Large intestine (tissue), 12 donors: ENCODE measurements at places on chromosomes 2 and 18.

- DNase-seq = no peak
Measured at GRCh38 chr2:152584301-152584700, 133.0 kb downstream of the PRPF40A start.

DNA sequence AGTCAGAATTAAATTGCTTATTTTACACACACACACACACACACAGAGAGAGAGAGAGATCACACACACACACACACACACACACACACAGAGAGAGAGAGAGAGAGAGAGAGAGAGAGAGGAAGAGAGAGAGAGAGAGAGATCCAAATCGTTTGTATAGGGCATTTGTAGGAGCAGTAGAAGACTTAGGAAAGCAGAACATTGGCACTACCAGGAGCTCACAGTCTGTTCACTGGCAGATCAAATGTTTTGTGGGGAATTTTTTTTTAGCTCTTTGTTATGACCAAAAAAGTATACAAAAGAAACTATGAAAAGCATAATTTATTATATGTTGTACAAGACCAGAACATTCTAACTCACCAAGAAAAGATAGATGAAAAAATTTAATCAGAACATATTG is 81.8 kb downstream of the MBD5 start:
- no peak for DNase-seq

GRCh38 chr2:65666156-65666725 is 233.8 kb upstream of the SPRED2 start:
- no peak for DNase-seq

GRCh38 chr2:88667219-88667618 is 24.3 kb upstream of the RPIA start:
- DNase-seq = no peak

GRCh38 chr2:26196683-26197418 is 24.0 kb downstream of the GAREM2 start:
- DNase-seq = no peak

GRCh38 chr2:105176429-105176828 is 65.1 kb upstream of the GPR45 start:
- DNase-seq = no peak

GRCh38 chr2:120662746-120663145 is 72.9 kb upstream of the GLI2 start:
- DNase-seq = no peak

GRCh38 chr2:102251042-102251848 is 60.1 kb upstream of the IL1RL1 start:
- DNase-seq = peak; percentile 22

GRCh38 chr2:240250985-240251847 is 110.8 kb upstream of the OTOS start:
- DNase-seq = peak; percentile 91

- DNase-seq = no peak
Measured at GRCh38 chr18:76405681-76406356, 89.2 kb downstream of the ZNF516 start.

DNA sequence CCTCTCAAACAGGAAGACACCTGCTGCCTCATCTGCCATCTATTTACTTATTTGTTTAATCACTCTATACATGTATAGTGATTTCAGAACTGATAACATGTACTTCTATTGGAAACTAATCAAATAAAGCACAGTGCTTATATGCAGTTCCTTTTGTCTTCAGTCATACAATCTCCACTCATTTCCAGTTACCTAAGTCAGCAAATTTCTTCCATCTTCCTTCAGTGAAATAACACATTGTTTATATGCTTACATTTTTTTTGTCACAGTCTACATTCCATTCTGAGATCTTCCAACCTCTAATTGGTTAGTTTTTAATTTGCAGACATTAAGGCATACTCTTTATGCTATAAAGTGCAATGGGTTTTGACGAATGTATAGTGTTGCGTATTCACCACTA is 300.6 kb downstream of the NAPG start:
- no peak for DNase-seq

DNA sequence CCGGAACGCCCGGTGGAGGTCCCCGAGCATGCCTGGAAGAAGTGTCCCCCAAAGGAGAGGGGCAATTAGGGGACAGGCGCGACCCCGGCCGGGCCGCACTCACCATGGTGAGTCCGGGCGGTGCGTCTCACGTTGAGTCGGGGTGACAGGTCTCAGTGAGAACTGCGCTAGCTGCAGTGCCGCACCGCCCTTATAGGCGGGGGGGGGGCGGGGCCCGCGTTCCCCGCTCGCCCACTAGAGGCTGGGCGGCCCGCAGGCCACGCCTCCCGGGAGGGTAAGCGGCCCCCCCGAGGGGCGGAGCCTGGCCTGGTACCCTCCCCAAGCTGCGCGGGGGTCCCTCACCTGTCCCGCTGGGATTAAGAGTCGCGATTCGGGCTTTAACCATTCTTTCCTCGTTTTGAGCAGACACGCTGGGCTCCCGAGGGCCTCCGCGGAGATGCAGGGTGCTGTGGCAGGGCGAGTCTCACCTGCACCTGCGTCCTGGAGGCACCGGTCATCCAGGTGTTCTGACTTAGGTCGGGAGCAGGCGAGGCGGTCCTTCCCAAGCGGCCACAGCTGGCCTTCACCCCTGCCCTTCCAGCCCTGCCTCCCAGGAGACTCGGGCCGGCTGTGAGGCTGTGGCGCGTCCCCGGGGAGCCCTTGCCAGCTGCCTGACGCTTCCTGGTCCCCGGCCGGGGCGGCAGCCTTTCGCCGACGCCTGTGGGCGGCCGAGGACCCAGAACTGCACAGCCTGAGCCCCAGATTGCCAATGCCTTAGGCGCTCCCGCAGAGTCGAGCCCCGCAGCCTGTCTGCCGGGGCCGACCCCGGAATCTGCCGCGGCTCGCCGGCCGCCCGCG is at the start of gene TUBA4A:
Gene TUBA4A (minus strand): TSS at position 166 of the 837 bp plus-strand sequence. CDS start 60 bp downstream, at position 106.
- DNase-seq = peak; percentile 83

- peak; percentile 16 for DNase-seq
Measured at GRCh38 chr18:32049393-32050171, 31.0 kb downstream of the RNF125 start.

DNA sequence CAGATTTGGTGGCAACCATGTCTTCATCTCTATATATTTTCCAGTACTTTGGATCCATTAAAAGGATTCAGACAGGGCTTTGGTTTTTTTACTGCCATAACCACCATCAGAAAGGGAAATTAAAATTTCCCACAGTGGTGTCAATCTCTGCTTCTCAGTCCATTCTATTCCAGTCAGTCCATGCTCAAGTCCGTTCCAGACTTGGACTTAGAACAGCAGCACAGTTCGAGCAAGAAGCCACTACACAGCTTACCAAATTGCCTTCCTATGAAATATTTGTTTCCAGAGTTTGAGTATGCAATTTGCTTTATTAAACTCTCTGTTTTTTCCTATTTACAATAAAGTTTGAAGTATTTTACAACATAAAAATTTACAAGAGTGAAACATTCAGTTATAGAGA is 306.5 kb upstream of the GULP1 start:
- no peak for DNase-seq

- DNase-seq = no peak
Measured at GRCh38 chr18:24319757-24320156, 77.9 kb downstream of the OSBPL1A start.

- DNase-seq = no peak
Measured at GRCh38 chr18:24181806-24182205, 42.9 kb downstream of the CABYR start.

GRCh38 chr2:205357732-205358131 is 324.6 kb upstream of the NRP2 start:
- DNase-seq = no peak

DNA sequence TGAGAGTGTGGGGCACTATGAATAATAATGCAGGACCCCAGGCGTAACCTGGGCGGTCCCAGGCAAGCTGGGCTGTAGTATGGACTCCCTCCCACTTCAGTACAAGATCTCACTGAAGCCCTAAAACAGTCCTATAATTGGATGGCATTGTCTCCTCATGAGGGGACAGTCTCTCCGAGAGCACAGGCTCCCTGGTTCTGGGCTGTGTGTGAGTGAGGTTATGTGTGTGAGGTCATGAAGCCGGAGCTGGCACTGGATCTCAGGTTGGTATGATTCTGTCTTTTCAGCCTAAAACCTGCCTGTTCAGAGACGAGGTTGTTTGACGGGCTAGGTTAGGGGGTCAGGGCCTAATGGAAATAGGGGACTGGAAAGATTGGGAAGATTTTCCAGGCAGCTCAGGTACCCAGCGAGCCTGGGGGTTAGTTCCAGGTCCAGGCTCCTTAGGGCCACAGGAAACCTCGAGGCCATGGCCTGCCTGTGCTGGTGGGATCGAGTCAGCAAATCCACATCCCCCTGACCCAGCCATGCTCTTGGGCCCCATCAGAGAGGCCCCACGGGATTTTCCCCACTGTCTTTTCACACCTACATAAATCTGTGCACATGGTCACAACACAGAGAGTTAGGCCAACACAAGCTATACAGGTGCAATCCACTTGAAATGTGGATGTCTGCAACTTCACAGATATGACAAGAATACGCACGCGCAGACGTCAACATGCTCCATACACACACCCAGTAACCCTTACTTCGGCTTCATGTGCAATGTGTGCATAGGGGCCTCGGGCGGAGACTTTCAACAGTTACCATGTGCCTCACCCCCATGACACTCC is 94.8 kb downstream of the INHBB start:
- no peak for DNase-seq

GRCh38 chr2:181022652-181023051 is 42.2 kb downstream of the UBE2E3 start:
- DNase-seq = no peak

GRCh38 chr2:72755647-72756423 is 70.0 kb downstream of the EXOC6B start:
- no peak for DNase-seq

DNA sequence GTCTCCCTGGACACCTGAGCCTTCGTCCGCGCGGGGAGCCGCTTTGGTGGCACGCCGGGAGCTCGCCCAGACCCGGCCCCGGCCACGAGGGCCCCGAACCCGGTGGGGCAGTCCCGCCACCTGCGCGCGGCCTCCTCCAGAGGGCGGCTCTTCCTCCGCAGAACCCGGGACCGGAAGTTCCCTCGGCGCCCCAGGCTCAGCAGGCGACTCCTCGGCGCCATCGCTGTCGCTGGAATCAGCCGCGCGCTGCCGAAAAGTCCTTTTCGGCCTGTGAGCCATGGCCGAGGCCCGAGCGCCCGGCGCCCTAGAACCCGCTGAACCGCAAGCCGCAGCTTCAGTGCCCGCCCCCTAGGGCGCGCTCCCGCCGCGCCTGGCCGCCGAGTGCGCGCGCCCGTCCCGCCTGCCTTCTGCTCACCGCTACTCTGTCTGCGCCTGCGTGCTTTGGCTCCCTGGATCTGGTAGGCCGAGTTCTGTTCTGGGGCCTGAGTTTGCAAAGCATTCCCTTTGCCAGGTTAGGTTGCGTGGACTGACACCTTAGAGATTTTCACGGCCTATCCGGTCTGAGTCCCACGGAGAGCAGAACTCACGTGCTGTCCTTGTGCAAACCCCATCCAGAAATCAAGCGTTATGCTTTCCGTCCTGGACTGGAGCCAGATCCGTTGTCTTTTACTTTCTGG is at the start of gene GCFC2:
Gene GCFC2 (minus strand): TSS at position 339 of the 677 bp plus-strand sequence. CDS start 60 bp downstream, at position 279.
- peak; percentile 85 for DNase-seq

- DNase-seq = peak; percentile 79
Measured at GRCh38 chr2:102848366-102848839, 86.6 kb downstream of the TMEM182 start.

DNA sequence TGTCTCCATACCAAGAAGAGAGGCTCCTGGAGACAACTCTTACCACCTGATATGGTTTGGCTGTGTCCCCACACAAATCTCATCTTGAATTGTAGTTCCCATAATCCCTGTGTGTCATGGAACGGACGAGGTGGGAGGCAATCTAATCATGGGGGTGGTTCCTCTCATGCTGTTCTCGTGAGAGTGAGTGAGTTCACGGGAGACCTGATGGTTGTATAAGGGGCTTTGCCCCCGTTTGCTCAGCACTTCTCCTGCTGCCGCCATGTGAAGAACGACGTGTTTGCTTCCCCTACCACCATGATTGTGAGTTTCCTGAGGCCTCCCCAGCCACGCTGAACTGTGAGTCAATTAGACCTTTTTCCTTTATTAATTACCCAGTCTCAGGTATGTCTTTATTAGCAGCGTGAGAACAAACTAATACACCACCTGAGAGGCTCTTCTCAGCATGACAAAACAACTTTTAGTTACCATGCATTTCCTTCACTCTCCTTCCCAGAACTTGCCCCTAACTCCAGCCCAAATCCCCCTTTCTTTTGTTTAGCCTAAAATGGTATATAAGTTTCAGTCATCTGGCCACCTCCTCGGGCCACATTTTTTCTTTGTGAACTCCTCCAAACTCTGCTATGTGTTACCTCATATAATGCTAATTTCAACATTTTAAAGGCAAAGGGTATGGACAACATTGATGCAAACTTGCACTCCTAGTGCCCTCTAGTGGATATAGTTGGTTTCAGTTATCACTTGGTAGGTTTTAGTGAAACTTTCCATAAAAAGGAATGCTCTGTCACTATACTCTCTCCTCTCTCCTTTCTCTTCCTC is 58.6 kb upstream of the SLC25A52 start:
- peak; percentile 53 for DNase-seq

GRCh38 chr2:228731517-228731916 is 539.6 kb downstream of the PID1 start:
- no peak for DNase-seq

DNA sequence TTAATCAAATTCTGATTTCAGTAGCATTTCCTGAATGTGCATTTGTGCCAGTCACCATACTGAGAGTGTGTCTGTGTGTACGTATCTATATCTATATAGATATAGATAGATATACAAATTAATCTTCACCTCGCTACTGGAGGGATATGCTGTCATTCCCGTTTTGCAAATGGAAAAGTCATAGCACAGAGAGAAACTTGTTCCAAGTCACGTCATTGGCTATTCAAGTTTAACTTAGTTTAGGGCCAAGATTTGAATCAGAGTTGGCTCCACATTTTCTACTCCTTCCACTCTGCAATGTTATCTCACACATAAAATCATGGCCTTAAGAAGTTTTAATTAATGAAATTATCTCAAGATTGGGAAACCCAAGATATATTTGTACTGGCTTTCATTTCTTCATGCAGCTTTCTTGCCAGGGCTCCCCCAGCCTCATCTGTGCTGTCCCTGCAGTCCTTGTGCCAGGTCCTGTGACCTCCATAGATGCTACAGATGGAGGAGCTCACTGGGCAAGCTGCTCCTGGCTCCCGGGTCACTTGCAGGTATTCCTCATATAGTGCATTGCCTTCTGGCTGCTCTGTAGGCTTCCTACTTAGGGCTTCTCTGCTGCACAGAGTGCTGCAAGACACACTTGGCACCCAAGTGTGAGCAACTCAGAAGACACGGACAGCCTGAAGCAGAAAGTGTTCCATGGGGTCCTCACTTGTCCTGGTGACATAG is 245.8 kb downstream of the KCNS3 start:
- no peak for DNase-seq

DNA sequence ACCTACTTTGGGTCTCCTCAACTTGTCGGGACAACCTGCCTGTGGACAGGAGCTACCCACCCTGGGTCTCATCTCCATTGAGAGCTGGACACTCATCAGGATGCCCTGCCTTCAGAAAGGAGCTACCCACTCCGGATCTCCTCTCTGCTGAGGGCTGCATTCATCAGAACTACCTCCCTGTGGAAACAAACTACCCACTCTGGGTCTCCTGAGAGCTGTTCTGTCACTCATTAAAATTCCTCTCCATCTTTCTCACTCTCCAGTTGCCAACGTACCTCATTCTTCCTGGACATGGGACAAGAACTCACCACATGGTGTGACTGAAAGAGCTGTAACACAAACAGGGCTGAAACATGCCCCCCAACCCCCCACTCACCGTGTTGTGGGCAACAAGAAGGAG is 22.5 kb upstream of the UBE2F start:
- no peak for DNase-seq
